ENCODE measurements at places on chromosomes 1 and 21.

DNA sequence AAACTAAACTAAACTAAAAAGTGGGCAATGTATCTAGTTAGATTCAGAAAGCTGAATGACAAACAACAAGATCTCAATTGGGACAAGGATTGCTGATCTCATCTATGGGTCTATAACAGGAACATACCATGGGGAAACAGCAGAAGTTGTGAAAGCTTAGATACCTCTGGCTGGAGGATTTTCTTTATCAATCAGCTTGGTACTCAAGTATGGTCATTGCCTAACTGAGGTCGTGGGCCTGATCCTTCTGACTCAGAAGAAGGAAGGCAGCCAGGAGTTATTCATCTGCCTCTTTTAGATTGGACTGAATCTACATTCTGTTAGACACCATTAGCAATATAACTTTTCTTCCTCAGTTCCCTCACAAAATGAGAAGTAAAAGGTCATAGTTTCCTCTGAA is 39.7 kb downstream of the DNTTIP2 start:
- DNase-seq = no peak

GRCh38 chr1:2961661-2962060 is 59.6 kb upstream of the ACTRT2 start:
- DNase-seq = no peak

DNA sequence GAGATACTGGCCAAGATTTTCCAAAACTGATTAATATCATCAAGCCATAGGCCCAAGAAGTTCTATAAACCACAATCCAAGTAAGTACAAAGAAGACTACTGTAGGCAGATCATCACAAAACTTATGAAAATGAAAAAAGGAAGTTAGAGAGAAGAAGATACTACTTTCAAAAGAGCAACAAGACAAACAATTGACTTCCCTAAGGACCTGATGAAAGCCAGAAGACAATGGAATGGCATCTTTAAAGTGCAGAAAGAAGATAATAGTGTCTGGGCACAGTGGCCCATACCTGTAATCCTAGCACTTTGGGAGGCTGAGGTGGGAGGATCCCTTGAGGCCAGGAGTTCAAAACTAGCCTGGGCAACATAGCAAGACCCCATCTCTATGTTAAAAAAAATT is 243.1 kb downstream of the PRDM2 start:
- DNase-seq = no peak

DNA sequence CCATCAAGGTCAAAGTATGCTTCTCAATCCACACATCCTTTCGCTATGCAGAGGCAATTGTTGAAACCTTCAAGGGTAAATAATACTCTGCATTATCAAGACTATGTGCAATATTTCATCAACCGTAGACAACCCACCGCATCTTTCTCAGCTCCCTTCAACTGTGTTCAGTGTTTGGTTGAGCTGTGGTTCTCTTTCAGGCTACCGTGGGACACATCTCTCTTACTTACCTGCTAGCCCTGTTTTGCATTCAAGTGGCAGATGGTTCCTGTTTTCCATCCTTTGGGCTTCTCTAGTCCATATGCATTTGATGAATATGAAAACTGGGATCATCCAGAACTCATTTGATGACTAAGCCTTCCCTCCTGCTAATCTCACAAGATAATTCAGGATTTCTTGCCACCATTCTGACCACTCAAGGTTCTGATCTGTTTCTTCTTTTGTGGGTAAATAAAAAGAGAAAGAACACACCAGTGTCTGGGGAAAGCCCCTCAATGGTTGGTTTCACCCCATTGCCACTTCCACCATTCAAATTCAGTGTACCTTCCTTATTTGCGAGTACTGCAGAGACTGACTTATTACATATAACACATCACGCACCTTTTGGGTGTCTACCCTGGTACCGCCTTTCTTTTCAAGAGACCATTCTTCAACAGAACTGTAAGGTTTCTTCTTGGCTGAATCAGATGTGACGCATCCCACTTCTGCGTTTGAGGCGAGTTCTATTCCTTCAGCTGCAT is 61.7 kb downstream of the BACE2 start:
- DNase-seq = no peak

GRCh38 chr1:212628046-212628445 is 19.5 kb downstream of the ATF3 start:
- no peak for DNase-seq

DNA sequence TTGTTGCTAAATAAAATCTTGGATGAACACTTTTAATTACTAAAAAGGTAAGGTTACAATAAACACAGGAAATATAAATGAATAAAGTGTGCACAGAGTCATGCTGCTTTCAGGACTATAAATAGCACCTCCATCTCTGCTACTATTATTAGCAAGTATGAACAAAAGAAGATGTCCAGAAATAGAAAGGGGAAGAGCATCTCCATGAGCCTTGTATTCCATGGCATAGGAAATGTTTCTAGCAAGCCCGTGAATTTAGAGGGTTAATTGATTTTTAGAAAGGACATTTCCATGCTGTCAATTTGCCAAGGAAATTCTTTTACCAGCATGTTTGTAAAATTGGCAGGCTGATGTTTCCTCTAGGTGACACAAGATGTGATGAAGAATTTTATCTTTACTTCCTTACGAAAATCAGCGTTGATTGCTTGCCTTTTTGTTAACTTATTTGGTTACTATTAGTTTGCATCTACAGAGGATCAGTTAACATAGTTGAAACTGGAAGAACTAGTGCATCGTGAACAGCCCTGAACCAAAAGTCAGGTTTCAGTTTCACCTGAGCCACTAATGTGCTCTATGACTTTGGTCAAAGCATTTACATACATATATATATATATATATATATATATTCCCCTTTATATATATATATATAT is 45.3 kb downstream of the NR5A2 start:
- no peak for DNase-seq

DNA sequence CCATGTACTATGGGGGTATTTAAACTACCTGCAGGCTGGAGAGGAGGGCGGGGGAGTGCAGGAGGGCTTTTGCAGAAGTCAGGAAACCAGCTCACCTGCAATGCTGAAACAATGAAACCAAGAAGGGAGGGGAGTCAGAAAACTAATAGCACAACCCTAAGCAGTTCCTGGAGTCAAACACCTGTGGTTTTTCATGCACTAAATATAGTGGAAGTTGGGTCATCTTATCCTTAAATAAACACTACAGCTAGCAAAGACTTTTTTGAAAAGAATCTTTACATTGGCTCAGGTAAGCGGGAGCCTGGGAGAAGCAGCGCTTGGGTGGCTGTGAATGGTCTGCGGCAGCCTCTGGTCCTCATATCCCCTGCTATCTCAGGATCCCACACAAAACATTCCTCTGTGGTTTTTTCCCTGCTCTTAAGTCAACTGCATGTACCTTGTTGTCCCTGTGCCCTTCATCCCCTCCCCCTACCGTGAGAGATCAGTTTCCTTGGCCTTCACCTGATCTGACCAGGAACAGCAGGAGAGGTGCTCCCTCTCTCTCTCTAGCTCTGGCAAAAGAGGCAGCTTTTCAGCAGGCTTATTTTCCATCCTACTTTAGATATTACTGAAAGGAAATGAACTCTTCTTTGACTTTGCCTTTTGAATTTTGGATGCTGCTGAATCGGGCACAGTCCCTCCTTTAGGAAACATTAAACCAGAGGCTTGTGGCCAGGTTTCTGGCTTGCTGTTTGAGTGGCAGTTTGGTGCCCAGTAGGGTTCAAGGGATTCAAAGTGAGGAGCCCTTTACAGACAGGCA is 26.6 kb downstream of the TENT5C start:
- DNase-seq = no peak
